Activated naive CD4-positive, alpha-beta T cell (primary cell): ENCODE measurements at places on chromosomes 11 and 22.

- no peak for DNase-seq
These were observed 41.0 kb upstream of the TH start for GRCh38 chr11:2212411-2213251.

DNA sequence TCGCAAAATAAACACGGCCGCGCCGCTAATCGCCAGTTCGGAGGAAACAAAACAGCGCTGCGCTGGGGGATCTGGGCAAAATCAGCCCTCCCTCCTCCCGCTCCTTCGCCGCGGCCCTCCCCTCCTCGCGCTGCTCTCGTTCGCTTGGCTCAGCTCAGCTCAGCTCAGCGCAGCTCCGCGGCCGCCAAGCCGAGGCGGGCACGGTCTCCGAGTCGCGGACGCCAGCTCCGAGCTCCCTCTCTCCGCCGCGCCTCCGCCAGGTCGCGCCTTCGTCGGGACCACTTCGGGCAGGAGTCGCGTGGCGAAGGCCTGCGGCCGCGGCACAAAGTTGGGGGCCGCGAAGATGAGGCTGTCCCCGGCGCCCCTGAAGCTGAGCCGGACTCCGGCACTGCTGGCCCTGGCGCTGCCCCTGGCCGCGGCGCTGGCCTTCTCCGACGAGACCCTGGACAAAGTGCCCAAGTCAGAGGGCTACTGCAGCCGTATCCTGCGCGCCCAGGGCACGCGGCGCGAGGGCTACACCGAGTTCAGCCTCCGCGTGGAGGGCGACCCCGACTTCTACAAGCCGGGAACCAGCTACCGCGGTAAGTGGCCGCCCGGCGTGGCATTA lies at the start of gene SPON1:
Gene SPON1 (plus strand): TSS at position 162 of the 607 bp plus-strand sequence. CDS start 182 bp downstream, at position 344.
- DNase-seq: peak; percentile 17

GRCh38 chr22:31583861-31584485 lies 78.0 kb downstream of the PISD start:
- no peak for DNase-seq

DNA sequence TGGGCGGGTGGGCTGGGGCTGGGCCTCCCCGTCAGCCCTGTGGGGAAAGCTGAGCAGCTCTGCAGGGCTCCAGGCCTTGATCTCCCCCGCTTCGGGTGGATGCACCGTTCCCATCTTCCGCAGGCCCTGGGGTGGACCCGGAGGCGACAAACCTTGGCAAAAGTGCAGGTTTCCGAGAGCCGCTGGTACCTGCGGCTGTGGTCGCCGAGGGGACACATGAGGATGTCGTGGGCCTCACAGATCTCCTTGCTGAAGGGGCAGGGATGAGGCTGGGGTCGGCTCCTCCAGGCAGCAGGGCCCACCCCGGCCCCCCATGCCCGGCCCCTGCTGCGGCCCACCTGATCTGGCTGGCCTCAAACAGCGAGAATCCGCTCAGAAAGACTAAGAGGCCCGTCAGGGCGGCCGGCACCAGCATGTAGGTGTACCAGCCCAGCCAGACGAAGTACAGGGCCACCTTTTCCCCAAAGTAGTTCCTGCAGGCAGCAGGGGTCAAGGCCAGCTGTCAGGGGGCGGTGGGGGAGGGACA lies 11.8 kb downstream of the ANO9 start:
- no peak for DNase-seq

- DNase-seq: no peak
These were observed 18.2 kb downstream of the APOL4 start for GRCh38 chr22:36183446-36183845.

- no peak for DNase-seq
These were observed at the start of gene KCNA4 for GRCh38 chr11:30016588-30017363. KCNA4 (minus strand) TSS chr11:30017030; CDS start chr11:30012678, 4,352 bp downstream.

- DNase-seq: no peak
These were observed 9.7 kb upstream of the UBASH3B start for GRCh38 chr11:122645847-122646246.

- no peak for DNase-seq
These were observed 194.0 kb downstream of the FAM76B start for GRCh38 chr11:95595541-95595940.

DNA sequence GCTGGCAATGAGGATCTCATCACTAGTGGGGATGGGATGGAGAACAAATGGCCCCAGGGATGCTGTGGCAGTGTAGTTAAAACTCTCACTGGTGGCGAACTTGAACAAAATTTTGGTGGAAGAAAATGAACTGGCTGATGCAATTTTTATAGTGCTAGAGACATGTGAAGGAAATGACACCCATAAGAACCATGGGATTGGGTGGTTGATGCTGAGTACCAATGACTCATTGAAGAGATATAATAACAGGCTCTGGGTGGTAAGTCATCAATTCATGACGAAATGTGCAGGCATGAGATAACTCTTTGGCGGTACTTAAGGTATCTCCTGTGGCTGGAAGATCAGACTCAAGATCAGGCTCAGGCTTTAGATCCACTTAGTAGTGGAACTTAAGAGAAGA lies 172.9 kb upstream of the DDI1 start:
- DNase-seq: no peak

- no peak for DNase-seq
These were observed 25.8 kb downstream of the SWAP70 start for GRCh38 chr11:9689721-9690120.

- DNase-seq: no peak
These were observed 4.3 kb upstream of the OSBPL5 start for GRCh38 chr11:3169255-3170043.

GRCh38 chr11:843818-844692 lies 1.4 kb downstream of the TSPAN4 start:
- DNase-seq: no peak

- no peak for DNase-seq
These were observed 3.5 kb upstream of the LARGE1 start for GRCh38 chr22:33923660-33924246.

DNA sequence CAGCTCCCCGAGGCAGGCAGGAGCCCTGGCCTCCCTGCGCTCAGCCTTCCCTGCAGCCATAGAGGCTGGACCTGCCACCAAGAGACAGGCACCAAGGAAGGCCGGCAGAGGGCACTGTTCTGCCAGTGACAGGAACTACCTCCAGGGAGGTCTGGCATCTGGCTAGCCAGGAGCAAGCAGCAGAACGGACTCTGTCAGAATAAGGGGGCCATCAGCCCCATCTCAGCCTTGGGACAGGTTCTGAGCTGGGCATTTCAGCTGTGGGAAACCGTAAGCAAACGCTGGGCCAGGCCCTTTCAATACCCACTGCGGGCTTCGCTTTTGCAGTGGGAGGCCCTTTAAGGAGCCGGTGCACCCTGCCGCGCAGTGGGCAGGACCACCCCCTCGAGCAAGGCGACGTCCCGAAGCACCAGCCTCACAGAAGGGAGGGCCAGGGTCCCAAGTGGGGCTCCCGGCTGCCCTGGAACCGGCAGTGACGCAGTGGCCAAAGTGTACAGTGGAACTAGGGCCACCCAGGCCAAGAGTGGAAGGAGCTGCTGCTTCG lies 18.2 kb downstream of the IFT27 start:
- peak; percentile 30 for DNase-seq

- DNase-seq: no peak
These were observed 772 bp downstream of the SBF1 start for GRCh38 chr22:50473855-50474671.

DNA sequence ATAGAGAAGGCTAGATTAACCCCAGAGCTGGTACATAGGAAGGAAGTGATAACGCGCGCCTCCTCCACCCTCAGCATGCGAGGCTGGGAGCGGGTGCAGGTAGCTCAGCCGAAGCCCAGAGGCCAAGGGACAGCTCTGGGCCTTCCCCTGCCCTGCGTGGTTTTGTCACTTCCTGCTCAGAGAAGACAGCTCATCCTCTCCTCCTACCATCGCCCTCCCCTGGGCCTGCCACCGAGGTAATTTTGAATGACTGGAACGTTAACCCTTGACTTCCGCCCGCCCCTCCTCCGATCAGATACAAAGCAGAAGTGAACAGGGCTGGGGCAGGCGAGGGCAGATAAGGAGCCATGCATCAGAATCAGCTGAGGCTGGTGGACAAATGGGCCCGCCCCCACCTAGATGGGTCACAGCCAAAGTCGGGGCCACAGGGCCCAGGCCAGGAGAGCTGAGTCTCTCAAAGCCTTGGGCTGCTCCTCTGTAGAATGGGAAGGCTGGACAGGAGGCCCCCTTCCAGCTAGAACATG lies 1.6 kb downstream of the RAC2 start:
- DNase-seq: peak; percentile 73

GRCh38 chr11:18308242-18308641 lies 13.7 kb downstream of the HPS5 start:
- no peak for DNase-seq

DNA sequence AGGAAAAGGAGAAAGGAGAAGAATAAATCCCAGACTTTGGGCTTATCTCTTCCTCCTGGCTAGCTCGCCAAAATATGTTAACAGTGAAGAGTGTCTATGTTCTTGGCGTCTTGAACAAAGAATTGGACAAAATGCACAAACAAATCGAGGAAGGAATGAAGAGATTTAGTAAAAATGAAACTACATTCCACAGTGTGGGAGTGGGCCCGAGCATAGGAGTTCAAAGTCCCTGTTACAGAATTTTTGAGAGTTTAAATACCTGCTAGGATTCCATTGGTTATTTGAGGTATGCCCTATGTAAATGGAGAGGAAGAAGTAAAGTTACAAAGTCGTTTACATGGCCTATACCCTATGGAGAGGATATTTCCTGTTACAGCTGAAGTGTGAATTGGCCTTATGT lies 525.1 kb upstream of the CNTN5 start:
- no peak for DNase-seq

- peak; percentile 55 for DNase-seq
These were observed 21.4 kb upstream of the PANX2 start for GRCh38 chr22:50148991-50149721.

DNA sequence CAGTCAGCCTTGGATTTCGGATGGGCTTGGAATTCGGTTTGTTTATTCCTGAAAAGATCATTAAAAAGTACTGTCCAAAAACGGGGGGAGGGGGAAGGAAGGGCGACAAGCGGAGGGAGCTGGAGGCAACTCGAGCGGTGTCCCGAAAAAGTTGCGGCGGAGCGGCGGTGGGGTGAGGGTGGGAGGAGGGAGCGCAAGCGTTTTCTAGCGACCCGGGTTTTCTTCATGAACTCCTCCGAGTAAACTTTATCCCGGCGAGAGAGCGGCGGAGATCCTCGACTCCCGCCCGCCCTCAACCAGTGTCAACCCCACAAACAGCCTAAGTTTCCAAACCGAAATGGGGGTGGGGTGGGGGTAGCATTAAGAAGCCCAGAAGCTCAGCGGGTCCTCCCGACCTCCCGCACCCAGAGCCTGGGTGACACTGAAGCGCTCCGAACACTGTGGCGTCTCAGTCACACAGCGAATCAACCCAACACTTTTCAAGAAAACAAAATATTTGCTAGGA lies 133.0 kb upstream of the C11orf58 start:
- no peak for DNase-seq

DNA sequence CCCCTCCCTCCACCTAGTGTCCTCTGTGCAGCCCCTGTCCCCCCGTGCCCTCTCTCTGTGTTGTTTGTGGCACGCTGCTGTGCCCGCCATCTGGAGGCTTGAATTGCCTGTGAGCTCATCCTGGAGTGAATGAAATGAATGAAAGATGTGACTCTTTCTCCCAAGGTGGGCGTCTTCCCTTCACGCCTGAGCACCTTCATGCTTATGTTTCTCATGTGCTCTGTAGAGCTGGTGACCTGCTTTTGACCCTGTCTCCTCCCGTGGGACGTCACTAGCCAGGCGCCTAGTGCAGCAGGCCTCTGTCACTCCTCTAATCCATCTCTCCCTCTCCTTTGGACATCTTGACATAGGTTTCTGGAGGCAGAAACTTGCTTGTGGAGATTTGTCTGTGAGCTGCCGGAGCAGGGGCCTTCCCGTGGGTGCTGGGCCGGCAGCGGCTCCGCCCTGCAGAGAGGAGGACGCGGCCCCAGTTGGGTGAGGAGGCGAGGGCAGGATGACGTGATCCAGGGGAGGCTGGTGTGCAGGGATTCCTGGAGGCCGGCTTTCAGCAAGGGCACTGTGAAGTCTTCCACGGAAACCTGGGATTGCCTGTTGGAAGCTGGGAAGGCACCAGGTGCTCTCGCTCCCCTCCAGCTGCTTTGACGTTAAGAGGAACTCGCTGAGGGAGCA lies 40.6 kb downstream of the MUC6 start:
- DNase-seq: no peak

DNA sequence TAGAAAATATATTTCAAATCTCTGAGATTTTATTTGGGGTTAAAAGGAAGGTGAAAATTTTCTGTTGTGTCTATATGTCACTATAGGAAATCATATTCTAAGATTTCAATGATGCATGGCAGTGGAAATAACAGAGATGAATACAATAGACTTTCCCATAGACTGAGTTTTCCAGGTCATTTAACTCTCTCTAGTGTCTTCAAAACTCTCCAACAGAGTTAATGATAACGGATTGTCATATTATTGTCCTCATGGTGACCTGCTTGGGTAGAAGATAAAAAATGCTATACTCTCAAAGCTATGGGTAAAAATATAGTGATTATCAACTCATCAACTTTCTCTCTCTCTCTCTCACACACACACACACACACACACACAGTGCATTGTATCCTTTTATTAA lies 312.9 kb downstream of the CNTN5 start:
- DNase-seq: no peak

GRCh38 chr11:113338730-113339129 lies 24.3 kb downstream of the TTC12 start:
- DNase-seq: no peak

DNA sequence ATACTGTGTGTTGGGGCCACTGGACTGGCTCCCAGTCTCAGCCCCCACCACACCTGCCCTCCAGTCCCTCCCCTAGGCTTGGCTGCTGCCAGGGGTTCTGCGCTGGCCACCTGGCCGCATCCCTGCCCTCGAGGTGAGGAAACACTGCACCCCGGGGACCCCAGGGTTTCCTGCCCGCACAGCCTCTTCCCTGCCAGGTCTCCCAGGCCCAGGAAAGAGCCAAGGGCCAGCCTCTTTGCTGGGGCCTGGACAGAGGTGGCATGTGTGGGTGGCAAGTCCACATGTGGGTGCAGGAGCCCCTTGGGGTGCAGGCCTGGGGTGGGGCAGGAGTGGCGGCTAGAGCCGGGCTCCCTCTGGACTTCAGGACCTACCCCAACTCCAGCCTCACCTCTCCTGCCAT lies 2.5 kb downstream of the EPS8L2 start:
- no peak for DNase-seq

- DNase-seq: no peak
These were observed 243.9 kb downstream of the MIAT start for GRCh38 chr22:26901198-26901816.
